ENCODE measurements at places on chromosomes 16 and 17.

DNA sequence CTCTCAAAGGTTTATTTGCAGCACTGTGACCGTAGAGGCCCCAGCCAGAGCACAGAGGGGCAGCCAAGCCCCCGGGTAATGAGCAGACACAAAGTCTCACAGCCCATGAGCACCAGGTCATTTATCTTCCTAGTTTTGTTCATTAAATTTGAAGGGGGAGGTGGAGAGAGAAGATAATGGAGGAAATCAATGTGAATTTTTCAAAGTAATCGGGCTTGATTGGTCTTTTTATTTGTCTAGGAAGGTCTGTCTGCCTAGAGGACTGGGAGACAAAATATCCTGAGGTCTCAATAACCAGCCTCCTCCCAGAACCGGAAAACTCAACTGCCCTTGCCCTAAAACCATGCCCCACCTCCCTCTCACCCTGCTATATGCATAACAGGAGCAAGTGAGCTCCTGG lies 189.0 kb downstream of the SLC39A11 start:
- no peak for DNase-seq

DNA sequence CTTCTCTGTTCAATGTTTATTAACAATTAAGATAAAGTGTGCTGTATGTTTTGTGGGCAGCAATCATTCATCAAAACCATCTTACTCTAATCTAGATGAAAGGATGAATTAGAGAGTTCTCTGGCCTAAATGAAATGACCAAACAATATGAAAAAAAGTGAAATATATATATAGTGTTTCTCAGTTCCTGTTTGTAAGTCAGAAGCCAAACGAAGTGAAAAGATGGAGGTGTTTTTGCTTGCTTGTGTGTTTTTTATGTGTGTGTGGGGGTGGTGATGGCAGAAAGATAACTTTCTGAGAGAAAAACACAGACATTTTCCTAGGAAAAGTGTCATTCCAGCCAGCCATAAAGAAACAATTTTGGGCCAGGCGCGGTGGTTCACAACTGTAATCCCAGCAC lies 138.6 kb downstream of the CDH8 start:
- DNase-seq: no peak

DNA sequence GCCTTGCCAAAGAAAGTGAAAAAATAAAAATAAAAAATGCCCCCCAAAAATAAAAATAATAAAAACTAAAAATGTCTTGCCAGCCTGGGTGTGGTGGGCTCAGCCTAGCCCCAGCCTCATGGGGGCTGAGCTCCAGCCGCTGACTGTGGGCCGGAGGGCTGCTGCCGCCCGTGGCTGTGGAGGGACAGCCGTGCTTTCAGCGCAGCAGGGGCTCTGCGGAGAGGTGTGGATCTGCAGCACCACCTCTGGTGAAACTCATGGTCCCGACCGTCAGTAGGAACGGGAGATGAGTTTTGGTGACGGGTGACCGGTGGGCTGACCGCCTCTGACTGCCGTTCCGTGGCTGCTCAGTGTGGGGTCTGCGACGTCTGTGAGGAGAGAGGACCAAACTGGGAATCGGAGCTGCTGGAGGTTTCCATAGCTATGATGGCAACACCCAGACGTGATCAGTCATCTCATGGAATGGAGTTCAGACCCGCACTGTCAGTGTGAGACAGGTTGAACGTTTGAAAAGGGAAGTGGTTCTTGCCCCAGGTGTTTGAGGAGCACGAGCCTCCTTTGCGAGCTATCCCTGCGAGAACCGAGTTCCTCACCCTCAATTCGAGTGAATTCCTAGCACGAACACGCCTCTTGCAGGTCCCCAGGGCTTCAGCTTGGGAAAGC lies 12.0 kb upstream of the RPL13 start:
- no peak for DNase-seq

DNA sequence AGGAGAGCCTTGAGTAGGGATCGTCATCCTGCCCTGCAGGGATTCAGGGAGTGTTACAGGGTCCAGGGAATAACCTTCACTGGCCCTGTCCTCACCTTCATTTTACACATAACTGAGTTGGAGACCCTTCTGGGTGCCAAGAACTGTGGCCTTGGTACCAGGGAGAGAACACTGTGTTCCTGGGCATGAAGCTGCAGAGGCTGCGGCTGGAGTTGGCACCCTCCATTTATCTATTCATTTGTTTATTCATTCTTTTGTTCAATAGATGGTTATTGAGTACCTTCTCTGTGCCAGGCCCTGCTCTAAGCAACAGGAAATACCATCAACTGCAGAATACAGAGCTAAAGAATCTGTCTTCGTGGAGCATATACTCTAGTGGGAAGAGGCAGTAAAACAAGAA lies 6.7 kb downstream of the ABCC3 start:
- DNase-seq: no peak

DNA sequence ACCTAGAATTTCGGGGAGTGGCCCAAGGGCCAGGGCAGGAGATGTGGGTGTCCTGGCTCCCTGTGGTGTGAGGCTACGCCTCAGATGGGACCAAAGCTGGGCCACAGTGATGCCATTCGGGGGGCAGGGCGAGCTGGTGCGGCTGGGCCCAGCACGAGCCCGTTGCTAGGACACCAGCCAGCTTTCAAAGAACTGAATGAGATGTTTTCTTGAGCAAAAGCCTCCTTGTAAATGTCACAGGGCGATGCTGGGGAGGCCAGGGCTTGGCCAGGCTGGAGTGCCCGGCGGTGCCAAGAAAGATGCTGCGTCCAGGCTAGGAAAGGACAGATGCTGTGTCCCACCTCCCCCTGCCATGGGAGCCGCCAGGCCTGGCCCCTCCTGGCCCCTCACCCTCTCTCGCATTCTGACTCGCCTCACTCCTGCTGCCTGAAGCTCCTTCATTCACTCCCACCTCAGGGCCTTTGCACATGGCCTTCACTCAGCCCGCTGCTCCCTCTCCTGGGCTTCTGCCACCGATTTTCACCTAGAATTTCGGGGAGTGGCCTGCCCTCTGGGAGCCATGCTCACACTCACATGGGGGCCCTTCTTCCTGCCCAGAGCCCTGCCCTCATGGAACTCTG lies 39.1 kb downstream of the CPNE2 start:
- no peak for DNase-seq

DNA sequence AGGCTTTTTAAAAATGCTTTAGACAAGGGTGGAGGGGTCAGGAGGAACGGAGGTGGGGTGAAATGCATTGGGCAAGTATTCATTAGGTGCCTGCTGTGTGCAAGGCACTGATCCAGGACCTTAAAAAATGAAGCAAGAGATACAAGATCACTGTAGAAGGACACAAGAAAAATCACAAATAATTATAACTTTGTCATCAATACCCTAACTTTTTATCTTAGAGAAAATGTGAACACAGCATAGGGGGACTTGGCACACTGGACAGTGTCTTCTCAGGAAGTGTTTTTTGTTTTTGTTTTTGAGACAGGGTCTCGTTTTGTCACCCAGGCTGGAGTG lies 7.0 kb downstream of the EPOP start:
- DNase-seq: no peak

- no peak for DNase-seq
Observed at GRCh38 chr17:81252326-81252986, 13.3 kb downstream of the NDUFAF8 start.

DNA sequence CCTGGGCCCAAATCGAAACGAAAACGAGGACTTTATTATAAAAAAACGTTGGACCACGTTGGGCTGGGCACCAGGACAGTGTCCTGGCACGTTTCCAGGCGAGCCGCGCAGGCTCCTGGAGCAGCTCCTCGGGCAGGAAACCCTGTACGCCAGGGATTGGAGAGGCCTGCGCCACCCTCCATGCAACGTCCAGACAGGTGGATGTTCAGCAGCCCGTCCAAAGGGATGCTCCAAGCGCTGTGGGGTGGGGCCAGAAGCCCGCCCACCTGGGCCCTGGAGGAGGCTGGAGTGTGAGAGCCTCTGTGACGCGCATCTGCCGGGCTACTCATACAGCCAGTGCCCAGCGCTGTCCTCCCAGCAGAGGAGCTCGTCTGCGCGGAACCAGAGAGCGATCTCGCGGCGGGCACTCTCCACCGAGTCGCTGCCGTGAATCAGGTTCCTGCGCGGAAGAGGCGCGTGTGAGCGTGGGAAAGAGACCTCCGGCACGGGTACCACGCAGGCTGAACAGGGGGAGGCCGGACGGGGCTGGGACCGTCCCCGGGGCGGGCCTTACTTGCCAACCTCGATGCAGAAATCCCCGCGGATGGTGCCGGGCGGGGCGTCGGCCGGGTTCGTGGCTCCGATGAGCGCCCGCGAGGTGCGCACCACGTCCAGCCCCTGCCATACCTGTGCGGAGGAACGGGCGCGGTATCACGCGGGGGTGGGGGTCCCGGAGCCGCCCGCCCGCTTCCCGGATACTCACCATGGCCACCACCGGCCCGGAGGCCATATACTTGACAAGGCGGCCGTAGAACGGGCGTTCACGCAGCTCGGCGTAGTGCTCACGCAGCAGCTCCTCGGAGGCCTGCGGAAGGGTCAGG lies 785 bp downstream of the NME3 start:
- no peak for DNase-seq

DNA sequence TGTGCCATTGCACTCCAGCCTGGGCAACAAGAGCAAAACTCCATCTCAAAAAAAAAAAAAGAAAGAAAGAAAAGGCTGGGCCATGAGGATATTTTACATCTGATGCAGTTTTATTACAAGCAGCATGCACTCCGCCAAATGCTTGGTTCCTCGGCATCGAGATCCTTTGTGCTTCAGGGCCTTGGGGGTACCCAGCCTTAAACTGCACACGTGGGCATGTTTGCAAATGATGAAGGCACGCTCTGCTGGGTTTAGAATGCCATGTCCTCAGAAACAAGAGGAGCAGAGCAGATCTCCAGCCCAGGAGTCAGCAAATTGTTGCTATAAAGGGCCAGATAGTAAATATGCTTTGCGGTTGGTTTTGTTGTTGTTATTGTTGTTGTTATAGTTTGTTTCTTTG lies 153.2 kb downstream of the KATNIP start:
- DNase-seq: no peak

GRCh38 chr16:83937267-83937666 lies 15.8 kb upstream of the OSGIN1 start:
- DNase-seq: no peak
